ENCODE measurements at places on chromosomes 16 and 17.

- no peak for DNase-seq
These were observed 55.4 kb upstream of the CHMP6 start for GRCh38 chr17:80936218-80936617.

DNA sequence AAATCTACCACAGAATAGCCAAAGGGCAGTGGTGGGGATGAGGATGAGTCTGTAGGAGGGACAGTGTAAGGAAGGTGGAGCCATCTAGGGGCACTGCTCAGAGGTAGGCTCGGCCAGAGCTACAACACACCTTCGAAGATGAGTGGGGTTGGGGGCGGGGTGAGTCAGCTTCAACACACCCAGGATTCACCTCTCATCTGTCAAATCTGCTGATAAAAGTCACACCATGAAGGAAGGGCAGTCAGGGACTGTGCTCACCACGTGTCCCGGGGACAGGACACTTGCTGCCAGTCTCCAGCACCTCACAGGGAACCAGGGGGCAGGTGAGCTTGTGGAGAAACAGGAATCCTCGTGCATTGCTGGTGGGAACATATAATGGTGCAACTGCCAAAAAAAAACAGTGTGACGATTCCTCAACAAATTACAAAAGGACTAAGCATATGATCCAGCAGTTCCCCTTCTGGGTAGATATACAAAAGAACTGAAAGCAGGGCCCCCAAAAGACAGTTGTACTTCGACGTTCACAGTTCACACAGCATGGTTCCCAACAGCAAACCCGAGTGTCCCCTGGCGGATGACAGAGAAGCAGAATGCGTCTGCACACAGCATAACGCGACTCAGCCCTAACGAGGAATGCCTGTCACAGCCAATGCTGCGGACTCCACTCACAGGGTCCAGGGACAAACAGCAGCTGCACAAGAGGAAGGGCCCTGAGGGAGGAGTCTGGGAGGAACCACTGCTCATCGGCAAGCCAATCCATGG, 133.1 kb downstream of the ANKRD11 start:
- no peak for DNase-seq

DNA sequence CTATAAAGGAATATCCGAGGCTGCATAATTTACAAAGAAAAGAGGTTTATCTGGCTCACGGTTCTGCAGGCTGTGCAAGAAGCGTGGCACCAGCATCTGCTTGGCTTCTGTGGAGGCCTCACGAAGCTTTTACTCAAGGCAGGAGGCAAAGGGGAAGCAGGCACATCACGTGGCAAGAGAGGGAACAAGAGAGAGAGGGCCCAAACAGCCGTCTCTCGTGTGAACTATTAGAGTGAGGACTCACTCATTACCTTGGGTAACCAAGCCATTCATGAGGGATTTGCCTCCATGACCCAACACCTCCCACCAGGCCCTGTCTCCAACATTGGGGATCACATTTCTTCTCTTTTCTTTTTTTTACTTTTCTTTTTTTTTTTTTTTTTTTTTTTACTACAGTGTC, 7.5 kb upstream of the ALKBH5 start:
- DNase-seq = no peak

DNA sequence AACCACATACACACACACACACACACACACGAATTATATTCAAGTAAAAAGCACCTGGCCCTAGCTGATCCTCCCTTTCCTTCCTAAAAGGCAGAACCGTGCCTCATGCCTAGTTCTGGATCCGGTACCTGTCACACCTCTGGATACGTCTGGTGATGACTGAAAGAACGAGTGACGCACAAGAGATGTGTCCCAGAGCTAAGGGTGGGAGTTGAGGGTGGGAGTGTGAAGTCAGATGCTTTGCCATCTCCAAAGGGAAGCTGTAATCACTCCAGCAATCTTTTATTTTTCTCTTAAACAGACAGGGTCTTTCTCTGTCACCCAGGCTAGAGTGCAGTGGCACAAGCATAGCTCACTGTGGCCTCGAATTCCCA, 26.5 kb upstream of the GSG1L start:
- DNase-seq = no peak

GRCh38 chr17:68854452-68854851, 100.7 kb downstream of the ABCA8 start:
- DNase-seq = no peak

DNA sequence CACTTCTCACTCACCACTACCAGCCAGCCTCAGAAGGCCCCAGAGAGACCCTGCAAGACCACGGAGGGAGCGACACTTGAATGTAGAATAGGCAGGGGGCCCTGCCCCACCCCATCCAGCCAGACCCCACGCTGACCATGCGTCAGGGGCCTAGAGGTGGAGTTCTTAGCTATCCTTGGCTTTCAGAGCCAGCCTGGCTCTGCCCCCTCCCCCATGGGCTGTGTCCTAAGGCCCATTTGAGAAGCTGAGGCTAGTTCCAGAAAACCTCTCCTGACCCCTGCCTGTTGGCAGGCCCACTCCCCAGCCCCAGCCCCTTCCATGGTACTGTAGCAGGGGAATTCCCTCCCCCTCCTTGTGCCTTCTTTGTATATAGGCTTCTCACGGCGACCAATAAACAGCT, 5.1 kb upstream of the PDK2 start:
- DNase-seq = no peak

- peak; percentile 85 for DNase-seq
These were observed 1.5 kb upstream of the ALOXE3 start for GRCh38 chr17:8119581-8120519.

All from right atrium auricular region (tissue), 2 donors.